ENCODE measurements at places on chromosomes 2 and 18.

GRCh38 chr2:74849228-74849892 is 15.4 kb downstream of the HK2 start:
- DNase-seq, result peak; percentile 69

GRCh38 chr2:215357660-215358059 is 45.8 kb downstream of the ATIC start:
- DNase-seq, result no peak

DNA sequence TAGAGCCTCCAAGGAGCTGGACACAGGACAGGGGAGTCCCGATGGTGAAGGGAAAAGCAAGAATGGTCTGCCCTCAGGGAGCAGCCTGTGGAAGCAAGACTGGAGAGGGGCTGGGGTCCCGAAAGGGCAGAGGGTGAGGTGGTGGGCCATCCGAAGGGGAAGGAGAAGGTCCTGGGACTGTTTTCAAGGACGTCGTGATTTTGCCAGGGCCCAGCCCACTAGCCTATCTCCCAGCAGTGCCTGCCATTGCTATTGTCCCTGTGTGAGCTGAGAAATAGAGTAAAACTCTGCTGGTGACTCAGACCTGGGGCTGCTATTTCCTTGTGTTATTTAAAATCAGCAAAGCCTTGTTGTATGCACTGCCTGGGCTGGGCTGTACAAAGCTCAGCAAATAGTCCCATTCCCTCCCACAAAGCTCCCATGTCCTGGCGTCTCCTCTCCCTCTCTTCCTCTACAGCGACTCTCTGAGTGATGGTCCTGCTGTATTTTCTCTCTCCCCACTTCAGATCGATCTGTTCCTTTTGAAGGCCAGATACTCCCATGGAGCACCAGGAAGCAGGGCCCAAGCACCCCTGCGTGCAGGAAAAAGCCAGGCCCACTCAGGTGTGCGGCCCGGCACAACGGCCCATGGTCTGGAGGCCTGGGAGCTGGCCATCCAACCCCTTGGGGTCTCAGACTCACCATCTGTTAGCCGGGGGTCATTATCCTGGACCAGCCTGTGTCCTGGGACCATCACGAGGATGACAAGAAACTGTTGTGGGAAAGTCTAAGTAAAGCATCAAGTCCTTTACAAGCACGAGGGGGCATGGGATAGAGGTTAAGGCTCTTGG is 65.0 kb upstream of the OTOF start:
- no peak for DNase-seq

DNA sequence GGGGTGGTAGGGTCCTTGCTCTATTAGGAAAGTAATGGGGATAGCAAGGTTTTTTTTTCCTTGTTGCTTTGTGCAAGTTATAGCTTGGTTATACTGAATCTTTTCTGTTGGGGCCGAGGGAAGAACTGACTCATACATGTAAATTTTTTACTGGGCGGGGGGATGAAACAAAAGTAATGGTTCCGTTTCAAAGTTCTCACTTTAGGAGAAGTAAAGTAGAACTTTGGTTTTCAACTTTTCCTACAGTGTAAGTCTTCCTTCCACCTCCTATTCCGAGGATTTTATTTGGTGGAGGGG is 1.1 kb downstream of the AFTPH start:
- peak; percentile 40 for DNase-seq

- no peak for DNase-seq
Measured at GRCh38 chr2:157364257-157364974, 38.8 kb upstream of the ERMN start.

- no peak for DNase-seq
Measured at GRCh38 chr2:82796132-82796531, 1662.9 kb downstream of the SUCLG1 start.

DNA sequence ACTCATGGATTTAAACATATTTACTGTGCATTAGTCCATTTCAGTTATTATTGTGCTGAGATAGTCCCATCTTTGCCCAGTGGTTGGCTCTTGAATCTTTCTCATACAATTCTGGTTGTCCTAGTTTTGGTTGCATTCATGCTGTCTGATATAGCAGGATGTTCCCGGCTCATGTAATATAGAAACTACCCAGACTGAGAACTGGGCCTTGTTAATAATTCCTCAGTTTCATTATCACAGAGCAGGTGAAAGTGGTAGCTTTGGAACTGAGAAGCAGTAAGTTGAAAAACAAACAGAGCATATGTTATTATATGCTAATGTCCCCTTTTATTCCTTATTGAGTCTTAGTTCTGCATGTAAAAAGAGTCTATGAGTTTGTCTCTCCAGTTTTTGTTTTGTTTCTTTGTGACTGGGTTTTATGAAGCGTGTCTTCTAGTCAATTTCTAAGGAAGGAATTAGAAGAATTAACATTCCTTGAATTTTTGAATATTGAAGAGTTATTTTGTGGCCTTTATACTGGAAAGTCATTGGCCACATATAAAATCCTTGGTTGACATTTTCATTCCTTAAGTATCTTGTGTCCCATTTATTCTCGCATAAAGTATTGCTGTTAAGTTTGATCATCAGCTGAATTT is 43.3 kb downstream of the EIF5B start:
- DNase-seq, result no peak

GRCh38 chr18:50523165-50523564 is 36.7 kb upstream of the MAPK4 start:
- DNase-seq, result no peak

DNA sequence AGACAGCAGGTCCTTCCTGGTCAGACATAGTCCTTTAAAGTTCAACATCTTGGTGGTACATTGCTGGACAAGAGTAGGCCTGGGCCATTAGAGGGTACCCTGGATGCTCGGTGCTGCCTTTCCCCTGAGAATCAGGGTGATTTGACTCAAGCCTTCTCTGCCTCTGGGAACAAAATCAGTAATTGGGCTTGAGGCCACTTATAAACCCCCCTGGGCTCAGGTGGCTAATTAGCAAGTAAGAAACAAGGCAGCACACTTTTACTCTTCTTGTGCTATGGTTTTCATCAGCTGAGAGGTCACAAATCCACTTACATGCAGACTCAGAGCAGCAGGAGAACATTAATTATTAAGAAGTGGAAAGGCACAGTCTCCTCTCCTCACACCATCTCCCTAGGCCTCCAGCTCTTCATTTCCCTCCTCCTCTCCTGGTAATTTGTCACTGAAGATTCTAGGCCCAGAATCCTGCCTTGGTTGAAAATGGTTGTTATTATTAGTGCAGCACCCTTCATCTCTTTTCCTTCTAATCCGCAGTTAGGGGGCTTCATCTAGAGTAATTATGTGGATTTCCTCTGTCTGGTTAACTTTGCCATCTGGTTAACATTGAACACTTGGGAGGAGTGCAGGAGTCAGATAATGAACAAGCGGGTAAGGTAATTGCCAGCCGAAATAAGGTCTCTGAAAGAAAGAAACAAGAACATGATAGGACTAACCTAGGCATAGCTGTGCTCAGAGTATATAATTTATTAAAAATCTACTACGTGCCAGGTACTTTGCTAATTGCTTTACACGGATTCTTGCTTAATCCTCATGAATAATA is 29.7 kb upstream of the CASP10 start:
- DNase-seq, result no peak

DNA sequence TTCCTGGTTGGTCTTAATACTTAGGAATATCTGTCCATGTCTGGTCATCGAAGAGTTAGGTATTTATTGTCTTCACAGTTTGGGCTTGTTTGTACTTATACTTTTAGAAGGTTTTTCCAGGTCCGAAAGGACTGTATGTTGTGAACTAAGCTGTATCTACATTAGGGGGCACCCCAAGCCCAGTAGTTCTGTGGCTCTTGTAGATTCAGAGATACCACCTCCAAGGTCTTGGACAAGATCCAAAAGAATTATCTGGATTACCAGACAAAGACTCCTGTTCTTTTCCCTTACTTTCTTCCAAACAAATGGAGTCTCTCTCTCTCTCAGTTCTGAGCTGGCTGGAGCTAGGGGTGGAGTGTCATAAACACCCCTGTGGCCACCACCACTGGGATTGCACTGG is 328.7 kb downstream of the ZNF804A start:
- DNase-seq, result no peak

GRCh38 chr2:62010632-62011256 is 105.3 kb downstream of the COMMD1 start:
- no peak for DNase-seq

DNA sequence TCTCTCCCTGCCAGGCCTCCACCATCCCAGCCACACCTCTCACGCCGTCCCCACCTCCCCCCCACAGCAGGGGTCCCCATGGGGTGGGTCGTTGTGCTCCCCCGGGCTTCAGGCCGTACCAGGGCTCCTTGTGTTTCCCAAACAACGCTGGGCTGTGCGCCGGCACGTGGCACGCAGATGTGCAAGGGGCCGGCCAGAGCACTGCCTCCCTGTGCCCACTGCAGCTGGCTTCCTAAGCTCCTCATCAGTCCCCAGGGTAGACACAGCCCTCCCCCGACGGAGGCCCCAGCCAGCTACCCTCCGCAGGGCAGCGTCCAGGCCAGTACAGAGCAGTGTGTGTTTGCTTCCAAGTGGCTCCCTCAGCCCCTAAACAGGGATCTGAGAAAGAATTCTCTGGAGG is 34.0 kb downstream of the BIN1 start:
- DNase-seq, result no peak

DNA sequence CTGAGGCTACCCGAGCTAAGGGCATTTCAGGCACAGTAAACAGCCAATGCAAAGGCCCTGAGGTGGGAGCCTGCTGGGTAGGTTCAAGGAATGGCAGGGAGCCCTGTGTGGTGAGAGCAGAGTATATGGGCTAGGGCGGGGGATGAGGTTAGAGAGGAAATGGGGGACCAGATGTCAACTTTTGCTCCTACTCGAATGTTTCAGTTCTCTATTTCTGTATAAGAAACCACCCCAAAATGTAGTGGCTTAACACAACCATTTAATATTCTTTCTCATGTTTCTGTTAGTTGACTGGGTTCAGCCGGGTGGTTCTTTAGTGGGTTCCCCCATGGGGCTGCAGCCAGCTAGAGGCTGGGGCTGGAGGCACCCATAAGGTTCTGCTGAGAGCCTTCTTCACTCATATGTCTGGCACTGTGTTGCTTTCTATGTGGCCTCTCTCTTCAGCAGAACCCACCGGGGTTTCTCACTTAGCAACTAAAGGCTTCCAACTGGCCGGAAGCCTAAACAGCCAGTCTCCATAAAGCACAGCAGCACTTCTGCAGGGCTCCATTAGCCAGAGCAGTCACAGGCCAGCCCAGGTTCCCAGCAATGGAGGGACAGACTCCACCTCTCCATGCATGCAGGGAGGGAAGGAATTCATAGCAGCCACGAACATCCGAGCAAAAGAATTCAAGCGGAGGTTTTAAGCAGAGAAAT is 5.6 kb upstream of the ATOH8 start:
- DNase-seq, result no peak

Measured in CD4-positive, alpha-beta T cell treated with Interleukin-12 subunit alpha and Interleukin-12 subunit beta, for 1 hour (primary cell).